ENCODE measurements at places on chromosomes 5 and 9. TPM values are rescaled to one million over a fixed set of nuclear protein-coding genes. Genes with fewer than 3 reads are reported as not detected.

DNA sequence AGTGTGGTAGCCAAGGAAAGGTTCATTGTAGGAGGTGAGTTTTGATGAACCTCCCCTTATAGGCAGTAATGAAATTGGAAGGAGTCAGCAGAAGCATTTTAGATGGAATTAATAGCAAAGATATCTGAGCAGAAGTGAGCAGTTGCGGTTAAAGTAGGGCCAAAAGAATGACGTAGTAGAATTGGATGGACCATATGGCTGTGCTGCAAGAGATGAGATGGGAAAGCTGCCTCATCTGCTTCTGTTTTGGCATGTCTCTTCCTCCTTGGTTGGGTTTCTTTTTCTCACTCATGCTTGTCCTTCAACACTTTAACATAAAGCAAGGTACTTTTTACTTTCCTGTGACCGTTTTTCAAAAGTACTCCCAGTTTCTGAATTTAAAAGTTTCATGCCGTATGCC, 55.8 kb downstream of the AQP7 start:
- DNase-seq: no peak

Gene LCN15
- not detected for total RNA-seq

Gene BAG1
- 53.8 TPM for total RNA-seq

Gene ADAMTS2
- not detected for total RNA-seq

GRCh38 chr5:122703203-122703602, 71.7 kb upstream of the SNX2 start:
- DNase-seq: peak; percentile 29

Gene LRRTM2
- total RNA-seq: not detected

- peak; percentile 73 for DNase-seq
Observed at GRCh38 chr9:32551276-32552051, 663 bp upstream of the SMIM27 start.

DNA sequence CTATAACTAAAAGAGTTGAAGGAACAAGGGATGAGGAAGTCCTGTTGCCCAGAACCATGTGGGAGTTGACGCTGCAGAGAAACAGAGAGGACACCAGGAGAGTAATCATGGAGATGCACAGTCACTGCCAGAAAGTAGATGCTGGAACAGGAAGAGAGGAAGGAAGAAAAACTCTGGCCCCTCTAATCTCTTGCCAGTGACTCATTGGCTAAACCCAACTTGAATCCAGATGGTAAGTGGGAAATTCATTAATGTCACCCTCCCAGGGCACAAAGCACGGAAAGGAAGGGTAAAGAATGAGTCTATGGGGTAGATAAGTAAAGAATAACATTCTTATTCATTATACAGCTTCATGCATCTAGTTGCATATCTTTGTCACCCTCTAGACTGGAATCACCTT, 631.9 kb downstream of the PRELID2 start:
- no peak for DNase-seq

GRCh38 chr9:69218166-69218565, 44.1 kb downstream of the TJP2 start:
- no peak for DNase-seq

DNA sequence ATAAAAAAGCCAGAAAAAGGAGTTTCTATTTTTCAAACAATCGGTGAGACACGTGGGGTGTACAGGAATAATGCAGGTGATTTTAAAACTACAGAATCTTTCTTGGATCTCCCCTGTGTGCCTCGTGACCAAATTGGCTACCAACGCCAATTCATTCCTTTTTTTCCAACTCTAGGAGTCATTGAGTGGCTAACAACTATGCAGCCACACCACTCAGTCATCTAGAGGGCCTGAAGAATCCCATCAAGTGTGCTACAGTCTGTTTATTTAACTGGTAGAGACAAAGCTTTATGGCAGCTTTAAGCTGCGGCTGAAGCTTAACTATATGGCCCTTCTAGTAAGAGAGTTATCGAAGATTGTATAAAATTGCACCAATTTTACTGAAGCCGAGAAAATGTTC, 113.1 kb upstream of the NIPBL start:
- no peak for DNase-seq

Gene IZUMO3
- total RNA-seq: not detected

Gene ANKDD1B
- 1.1 TPM for total RNA-seq

DNA sequence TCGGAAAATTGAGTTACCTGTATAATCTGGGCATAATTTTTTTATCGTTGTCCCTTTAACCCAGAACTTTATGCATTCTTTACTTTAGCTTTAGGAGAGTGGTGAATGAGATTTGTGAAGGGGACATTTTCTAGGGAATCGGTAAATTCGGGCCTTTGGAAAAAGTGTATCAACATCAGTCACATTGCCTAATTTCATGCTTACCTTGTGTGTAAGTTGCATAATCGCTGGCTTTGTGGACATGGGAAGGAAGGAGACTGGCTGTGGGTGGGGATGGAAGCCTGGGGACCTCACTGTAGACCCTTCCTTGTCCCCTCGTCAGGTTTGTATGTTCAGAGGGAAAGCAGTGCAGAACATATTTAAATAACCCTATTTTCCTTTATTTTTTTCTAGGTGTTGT, 3.3 kb downstream of the PSAT1 start:
- DNase-seq: no peak

GRCh38 chr9:117304549-117304948, 110.3 kb downstream of the ASTN2 start:
- DNase-seq: no peak

Gene LPAR1
- not detected for total RNA-seq

GRCh38 chr9:133563291-133563796, 28.8 kb downstream of the ADAMTSL2 start:
- no peak for DNase-seq

Gene TMEM252
- total RNA-seq: not detected

GRCh38 chr9:91894023-91894422, 56.0 kb downstream of the ROR2 start:
- DNase-seq: no peak

DNA sequence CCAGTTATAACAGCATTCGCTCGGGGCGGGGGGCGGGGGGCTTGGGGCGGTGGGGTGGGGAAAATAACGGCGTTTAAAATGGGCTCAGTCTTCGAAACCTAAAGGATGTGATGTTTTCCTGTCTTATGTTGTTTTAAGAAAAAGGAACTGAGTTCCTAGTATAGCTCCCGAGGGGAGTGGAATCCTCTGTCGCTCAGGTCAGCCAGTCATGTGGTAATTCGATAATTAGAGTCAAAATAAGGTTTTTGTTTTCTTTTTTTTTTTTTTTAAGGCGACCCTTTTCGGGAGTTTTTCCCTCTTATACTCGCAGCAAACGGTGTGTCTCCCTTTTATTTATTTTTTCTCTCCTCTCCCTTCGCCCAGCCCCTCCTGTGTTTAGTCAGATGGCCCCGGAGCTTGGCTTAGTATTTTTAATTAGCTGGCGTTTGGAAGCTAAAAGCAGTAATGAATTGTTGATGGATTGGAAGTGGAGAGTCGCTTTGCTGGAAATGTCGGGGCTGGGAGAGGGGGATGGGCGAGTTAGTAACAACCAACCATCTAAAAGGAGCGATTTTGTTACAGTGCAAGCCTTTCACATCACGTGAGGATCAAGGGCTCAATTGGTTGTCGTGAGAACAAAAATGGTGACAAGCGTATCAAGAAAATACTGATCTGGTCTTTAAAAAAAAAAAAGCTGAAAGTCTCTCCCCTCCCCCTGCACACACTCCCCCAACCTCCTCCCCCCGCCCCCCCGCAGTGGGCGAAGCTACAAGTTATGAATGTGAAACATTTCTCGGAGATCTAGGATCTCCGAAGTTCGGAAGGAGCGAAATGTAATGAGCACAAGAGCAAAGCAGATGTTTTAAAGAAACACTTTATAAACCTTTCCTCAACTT, 714 bp upstream of the ZNF608 start:
- peak; percentile 90 for DNase-seq

DNA sequence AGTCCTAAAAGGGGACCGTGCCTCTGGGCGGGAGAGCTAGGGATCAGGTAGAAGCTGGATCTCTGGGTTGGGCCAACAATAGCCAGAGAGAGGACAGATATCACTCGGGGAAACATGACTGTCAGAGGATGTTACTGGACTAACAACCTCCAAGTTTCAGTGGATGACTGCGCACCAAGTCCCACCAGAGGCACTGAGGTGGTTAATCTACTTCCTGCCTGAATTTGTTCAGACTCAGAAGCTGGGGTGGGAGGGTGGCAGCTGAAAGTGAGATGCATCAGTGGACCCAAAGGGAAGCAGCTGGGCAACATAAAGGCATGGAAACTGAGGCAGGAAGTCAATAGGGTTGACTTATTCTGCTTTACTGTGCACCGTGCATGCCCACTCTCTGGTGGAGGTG, 130.1 kb upstream of the SLC44A1 start:
- no peak for DNase-seq

GRCh38 chr5:893137-893506, 438 bp downstream of the TRIP13 start:
- no peak for DNase-seq

- DNase-seq: no peak
Observed at GRCh38 chr9:135065151-135065550, 22.3 kb upstream of the OLFM1 start.

DNA sequence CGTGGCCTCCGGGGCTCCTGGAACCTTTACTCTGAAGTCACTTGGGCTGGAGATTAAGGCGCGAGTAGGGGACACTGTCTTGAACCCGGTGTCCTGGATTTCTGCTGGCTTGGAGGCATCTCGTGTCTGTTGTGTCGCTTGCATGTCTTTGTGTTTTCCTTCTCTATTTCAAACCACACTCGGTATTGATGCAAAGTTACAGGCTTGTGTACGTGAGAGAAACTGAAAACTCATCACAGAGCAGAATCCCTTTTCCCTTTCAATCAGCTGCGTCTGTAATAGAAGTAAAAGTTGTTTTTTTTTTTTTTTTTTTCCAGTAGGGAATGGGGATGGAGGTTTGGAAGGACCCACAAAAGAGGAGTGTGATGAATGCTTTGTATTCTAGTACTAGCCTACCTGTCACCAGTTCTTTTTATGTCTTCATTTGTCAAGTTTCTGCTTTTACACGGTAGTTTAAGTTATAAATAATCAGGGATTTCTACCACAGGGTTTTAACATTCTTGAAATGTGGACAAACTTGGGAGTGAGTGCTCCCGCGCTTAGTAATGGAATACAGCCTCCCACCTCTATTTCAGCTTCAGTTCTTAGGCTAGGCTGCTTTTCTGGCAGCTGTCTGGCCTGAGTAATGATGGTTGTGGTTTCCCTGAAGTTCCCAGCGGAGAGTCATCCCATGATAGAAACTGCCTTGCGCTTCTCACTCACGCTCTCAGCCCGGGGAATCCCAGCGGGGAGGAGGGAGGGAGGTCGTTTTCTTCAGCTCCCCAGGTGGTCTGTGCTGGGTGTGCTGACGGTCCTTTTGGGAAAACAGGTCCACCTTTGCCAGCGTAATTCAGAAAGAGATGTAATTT, 763 bp downstream of the TJP2 start:
- peak; percentile 46 for DNase-seq

GRCh38 chr5:40828690-40829661, 6.0 kb downstream of the RPL37 start:
- DNase-seq: no peak

DNA sequence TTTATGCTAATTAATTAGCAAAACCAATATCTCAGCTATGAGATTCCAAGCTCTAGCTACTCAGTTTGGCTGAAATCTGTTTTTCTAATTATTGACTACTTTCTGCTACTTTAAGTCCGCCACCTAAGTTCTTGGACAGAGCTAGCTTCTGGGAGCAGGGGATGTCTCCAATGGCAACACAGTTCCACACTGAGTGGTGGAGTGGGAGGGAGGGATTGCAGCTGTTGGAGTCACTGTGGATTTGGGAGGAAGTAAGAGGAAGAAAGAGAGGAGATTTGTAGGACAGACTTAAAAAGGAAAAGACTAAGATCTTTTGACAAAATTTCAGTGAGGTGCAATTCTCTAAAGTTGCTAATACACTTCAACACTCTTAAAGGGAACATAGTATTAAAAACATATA, 450.8 kb downstream of the NFIB start:
- DNase-seq: no peak

Gene PCDHA12
- not detected for total RNA-seq

DNA sequence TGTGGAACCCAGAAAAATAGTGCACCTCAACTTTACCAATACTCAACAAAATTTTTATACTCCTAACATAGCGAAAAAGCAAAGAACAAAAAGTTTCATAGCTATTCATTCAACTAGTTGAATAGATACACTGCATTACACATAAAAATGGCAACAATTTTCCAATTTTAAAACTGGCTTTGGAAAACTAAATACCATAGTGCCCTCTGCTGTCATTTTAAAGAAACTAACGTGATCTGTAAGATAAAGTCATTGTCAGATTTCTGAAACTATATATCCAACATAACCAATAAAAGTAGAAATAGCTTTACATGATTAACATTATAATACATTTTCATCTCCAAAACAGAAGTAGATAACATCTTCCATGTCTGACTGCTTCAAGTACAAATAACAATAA, 31.6 kb downstream of the DTWD2 start:
- no peak for DNase-seq

DNA sequence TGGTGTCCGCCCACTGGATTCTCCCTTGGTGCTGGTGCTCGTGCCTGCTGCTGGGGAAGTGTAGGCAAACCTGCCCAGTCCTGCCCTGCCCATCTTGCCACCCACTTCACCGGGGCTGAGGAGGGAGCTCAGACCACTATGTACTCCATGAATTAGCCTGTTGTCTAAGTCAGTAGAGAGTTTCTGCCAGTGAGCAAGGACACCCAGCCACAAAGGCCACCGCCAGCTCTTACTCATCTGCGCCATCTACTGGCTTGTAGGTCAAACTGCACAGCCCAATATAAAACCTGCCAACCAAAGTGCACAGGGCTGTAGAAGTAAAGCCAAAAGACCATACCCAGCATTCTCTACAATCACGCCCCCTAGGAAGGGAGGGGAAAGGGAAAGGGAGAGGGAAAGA, 102.3 kb downstream of the GLIS3 start:
- no peak for DNase-seq

Gene PKD2L2
- total RNA-seq: 0.63 TPM

DNA sequence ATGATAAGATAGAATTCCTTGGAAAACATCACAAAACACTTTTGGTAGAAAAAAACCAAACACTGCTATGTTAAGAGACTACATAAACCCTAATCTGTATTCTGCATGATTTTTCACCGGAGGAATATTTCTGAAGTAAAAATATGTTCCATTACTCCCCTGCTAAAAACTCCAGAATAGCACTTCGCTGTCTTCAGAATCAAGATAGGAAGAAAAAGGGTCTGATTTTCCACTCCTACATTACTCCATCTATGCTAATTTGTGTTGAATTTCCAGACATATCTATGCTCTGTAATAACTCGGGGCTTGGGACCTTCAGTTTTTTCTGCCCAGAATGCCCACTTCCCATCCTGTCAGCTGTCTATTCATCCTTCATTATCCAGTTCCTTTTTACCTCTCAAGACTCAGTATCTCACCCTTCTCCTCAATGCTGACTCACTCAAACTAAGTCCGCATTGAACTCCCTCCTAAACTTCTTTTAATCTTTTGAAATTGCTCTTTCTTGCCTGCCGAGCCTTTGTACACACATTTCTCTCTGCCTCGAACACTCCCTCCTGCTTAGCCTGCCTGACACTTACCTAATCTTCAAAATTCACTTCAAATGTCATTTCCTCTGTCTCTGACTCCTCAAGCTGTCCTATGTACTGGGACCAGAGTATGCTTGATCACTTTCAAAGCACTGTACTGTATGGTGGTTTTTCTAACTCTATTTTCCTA, 171.0 kb downstream of the ARRDC3 start:
- no peak for DNase-seq

Gene SLC6A7
- total RNA-seq: not detected

GRCh38 chr5:134374232-134374631, 2.9 kb downstream of the UBE2B start:
- no peak for DNase-seq

Gene RNF208
- total RNA-seq: 1.4 TPM

GRCh38 chr5:167937635-167937998, 353.8 kb upstream of the WWC1 start:
- DNase-seq: no peak

Gene MYOT
- not detected for total RNA-seq

- DNase-seq: no peak
Observed at GRCh38 chr5:146040527-146040926, 64.8 kb downstream of the PLAC8L1 start.

Gene LHX3
- 0.19 TPM for total RNA-seq

Measured in B cell (primary cell).